Body of pancreas (tissue), 4 donors: ENCODE measurements at places on chromosomes 16 and 17. TPM values are rescaled to one million over a fixed set of nuclear protein-coding genes. Genes with fewer than 3 reads are reported as not detected.

DNA sequence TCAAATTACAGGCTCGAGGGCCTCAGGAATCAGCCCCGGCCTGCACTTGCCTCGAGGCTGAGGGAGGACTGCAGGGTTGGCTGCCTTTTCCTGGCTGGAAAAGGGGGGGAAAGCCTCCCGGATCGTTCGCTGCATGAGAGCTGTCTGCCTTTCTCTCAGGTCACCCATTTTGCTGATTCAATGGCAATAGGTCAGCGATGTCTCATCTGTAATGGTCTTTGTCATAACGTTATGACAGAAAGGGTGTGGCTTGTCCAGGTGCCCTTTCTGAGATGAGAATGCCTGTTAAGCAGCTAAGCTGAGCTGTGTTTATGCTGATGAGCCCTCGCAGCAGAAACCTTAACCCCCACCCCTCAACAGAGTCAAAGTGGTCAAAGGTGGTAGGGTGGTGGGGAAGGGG is 81.8 kb downstream of the AKAP1 start:
- no peak for DNase-seq
- no peaks in the 10 kb centered on the region for H3K36me3 ChIP-seq
- no peak overlapping the region for H3K27ac ChIP-seq
- no peaks in the 10 kb centered on the region for H3K4me1 ChIP-seq
- no peak overlapping the region for H3K4me3 ChIP-seq

GRCh38 chr16:9503251-9503984 is 412.0 kb downstream of the HAPSTR1 start:
- no peaks in the 10 kb centered on the region for H3K27me3 ChIP-seq
- H3K27ac ChIP-seq = no peak overlapping the region
- no peaks in the 10 kb centered on the region for H3K4me1 ChIP-seq
- no peak for DNase-seq
- H3K36me3 ChIP-seq = no peaks in the 10 kb centered on the region
- H3K4me3 ChIP-seq = no peak overlapping the region

DNA sequence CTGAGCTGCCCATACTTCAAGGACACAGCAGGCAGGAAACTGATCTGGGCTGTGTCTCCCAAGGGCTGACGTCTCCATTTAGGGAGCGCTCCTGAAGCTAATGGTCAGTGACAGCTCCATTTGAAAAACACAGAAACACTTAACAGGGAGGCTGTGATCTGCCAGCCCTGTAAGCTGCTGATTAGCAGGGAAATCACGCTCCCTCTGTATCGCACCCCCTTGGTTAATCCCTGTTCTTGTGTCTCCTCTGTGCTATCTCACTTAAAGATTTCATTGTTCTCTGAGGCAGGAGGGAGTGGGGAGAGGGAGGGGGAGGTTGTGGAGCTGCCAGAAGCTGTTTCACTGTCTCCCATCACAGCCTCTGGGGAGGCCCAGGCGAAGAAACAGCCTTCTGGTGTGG is 47.4 kb upstream of the CACNG3 start:
- H3K4me3 ChIP-seq = no peak overlapping the region
- no peaks in the 10 kb centered on the region for H3K4me1 ChIP-seq
- no peak for DNase-seq
- H3K36me3 ChIP-seq = no peaks in the 10 kb centered on the region
- no peaks in the 10 kb centered on the region for H3K27me3 ChIP-seq
- no peak overlapping the region for H3K27ac ChIP-seq

NOG gene
- not detected for total RNA-seq

GRCh38 chr17:68106085-68106484 is 70.5 kb downstream of the KPNA2 start:
- DNase-seq = no peak
- no peaks in the 10 kb centered on the region for H3K36me3 ChIP-seq
- no peak overlapping the region for H3K4me3 ChIP-seq
- no peak overlapping the region for H3K27ac ChIP-seq

GRCh38 chr17:83199500-83200201 is 120.2 kb downstream of the METRNL start:
- H3K36me3 ChIP-seq = no peaks in the 10 kb centered on the region
- no peaks in the 10 kb centered on the region for H3K27me3 ChIP-seq
- H3K4me3 ChIP-seq = no peak overlapping the region
- no peaks in the 10 kb centered on the region for H3K4me1 ChIP-seq
- peak; percentile 11 for DNase-seq
- H3K27ac ChIP-seq = no peak overlapping the region

C16orf46 gene
- total RNA-seq = 0.52 TPM

DNA sequence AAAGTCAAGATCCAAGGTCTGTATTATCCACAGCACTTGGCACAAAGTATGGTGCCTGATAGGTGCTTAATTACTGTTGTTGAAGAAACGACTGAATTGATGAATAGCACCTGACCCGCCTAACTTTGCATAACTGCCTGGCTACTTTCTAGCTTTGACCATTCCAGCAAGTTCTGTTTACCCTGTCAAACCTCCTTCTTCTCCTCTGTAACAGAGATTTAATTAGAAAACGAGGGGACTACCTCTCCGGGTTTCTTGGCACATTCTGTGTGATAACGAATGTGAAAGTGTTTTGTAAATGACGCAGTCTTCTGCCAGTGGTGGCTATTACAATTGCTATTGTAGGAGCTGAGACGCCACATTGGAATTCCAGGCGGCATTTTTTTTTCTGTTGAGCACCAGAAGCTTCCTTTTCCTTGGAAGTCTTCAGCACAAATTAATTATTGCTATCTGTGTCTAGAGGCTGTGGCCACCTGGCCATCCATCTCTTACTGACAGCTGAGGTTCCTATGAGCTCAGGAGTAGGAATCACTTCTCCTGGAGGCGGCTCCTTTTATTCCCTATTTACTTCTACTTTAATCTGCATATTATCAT is 522.9 kb downstream of the HS3ST4 start:
- H3K27ac ChIP-seq = no peak overlapping the region
- H3K27me3 ChIP-seq = no peaks in the 10 kb centered on the region
- no peaks in the 10 kb centered on the region for H3K36me3 ChIP-seq
- H3K4me3 ChIP-seq = no peak overlapping the region
- no peaks in the 10 kb centered on the region for H3K4me1 ChIP-seq

TXNL4B gene
- total RNA-seq = 5.4 TPM

DNA sequence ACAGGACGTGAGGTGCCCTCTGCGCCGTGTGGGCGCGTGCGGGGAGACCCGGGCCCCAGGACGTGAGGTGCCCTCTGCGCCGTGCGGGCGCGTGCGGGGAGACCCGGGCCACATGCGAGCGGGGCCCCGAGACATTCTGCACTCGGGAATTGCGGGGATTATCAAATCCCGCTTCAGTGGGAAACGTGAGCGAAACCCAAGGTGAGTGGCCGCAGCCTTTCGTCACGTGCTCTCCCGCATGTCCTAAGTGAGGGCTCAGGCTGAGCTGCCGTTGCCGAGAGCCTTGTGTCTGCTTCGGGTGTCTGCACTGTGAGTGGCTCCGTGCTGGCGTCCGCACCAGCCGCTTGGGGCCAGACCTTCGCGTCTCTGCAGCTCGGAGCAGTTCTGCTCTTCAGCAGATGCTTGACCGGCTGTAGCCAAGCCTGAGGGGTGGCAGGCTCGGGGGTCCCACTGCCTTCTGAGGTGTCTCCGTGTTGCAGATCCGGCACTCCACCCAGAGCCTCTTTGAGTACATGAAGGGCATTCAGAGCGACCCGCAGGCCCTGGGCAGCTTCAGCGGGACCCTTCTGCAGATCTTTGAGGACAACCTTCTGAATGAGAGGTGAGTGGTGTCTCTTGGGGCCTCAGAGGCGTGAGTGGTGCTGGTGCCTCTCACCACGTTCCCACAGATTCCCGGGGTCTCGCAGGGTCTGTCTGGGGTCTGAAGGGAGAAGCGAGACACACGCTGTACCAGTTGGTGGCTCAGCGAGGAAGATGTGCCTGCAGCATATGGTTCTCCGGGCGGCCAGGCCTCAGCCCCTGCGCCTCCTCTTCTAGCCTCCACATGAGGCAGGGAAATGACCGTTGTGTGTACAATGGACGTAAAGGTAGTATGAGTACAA is 90.5 kb upstream of the ZNF750 start:
- no peak overlapping the region for H3K4me3 ChIP-seq
- DNase-seq = peak; percentile 7
- H3K27me3 ChIP-seq = no peaks in the 10 kb centered on the region
- no peaks in the 10 kb centered on the region for H3K36me3 ChIP-seq
- H3K27ac ChIP-seq = no peak overlapping the region

- no peak overlapping the region for H3K27ac ChIP-seq
- no peak overlapping the region for H3K4me3 ChIP-seq
- no peaks in the 10 kb centered on the region for H3K36me3 ChIP-seq
- DNase-seq = no peak
These were observed 314.4 kb downstream of the PMP22 start for GRCh38 chr17:14950686-14951085.

PRRT2 gene
- 1.0 TPM for total RNA-seq

BCKDK gene
- total RNA-seq = 61.7 TPM

- H3K27ac ChIP-seq = peak overlapping the region; percentile 99
- H3K27me3 ChIP-seq = no peaks in the 10 kb centered on the region
- no peak for DNase-seq
These were observed 561 bp downstream of the CCDC47 start for GRCh38 chr17:63772801-63773271.

DNA sequence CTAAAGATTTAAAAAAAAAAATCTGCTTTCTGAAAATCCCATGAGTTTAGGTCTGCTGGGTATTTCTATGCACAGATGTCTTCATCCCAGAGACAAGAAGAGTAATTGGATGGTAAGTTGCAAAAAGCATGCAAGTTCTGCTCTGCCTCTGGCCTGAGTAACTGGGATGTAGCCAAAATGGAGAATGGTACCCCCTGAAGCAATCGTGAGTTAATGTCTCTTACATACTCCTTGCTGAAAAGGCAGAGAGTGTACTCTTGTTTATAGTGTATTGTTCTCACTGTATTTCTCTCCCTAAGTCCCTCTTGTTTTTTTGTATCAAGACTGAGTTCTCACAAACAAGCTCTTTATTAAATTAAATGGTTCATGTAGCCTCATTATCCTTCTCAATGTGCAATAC is 259.0 kb downstream of the IRX3 start:
- no peaks in the 10 kb centered on the region for H3K27me3 ChIP-seq
- no peak overlapping the region for H3K27ac ChIP-seq
- no peaks in the 10 kb centered on the region for H3K4me1 ChIP-seq
- H3K4me3 ChIP-seq = no peak overlapping the region

SEPTIN12 gene
- not detected for total RNA-seq

- H3K4me1 ChIP-seq = no peaks in the 10 kb centered on the region
- H3K27me3 ChIP-seq = no peaks in the 10 kb centered on the region
- H3K4me3 ChIP-seq = no peak overlapping the region
- no peaks in the 10 kb centered on the region for H3K36me3 ChIP-seq
These were observed 372.2 kb upstream of the CDH11 start for GRCh38 chr16:65494080-65494479.

DNA sequence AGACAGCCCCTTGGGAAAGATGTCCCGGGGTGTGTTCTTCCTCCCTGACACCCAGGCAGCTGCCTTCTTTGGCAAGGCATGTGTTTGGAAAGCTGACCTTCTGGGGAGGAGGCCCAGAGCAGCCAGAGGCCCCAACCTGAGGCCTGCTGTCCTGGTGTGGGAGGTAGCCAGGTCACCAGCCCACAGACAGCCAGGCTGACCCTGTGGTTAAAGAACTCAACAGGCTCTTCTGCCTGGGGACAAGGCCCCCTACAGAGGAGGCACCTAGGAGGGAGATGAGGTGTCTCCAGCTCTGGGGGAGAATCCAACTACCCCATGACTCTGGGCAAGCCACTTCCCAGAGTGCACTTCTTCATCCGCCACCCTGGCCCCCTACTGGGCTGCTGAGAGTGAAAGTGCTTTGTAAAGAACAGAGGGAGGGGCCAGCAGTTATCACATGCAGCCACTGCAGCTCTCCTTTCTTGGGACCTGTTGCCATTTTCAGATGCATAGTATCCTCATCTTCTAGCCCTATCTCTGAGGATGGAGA is 13.1 kb upstream of the SREBF1 start:
- no peak overlapping the region for H3K27ac ChIP-seq
- no peak for DNase-seq
- H3K36me3 ChIP-seq = no peaks in the 10 kb centered on the region
- H3K4me3 ChIP-seq = no peak overlapping the region
- H3K27me3 ChIP-seq = no peaks in the 10 kb centered on the region

DNA sequence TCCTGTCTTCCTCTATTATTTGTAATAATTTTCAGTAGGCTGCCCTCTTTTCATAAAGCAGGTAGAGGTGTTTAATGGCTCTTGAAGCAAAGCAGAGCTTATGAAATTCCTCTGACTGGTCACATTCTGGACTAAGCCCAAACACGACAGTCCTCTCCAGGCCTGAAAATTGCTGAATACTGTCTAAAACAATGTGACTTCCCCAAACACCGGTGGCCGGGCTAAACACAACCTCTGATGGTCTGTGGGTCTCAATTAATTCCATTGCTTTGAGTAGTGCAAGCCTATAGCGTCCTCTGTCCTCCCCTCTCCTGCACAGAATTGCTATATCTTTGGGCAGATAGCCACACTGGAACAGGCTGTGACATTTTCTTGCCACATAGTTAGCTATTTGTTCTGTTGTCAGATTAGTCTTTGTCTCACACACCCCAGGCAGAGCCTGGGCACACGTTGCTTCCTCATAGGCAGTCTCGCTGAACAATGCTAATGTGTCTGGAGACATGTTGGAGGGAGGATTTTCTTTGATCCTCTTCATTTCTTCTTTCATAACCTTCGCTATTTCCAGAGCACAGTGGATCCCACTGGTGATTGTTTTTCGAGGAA is 10.8 kb upstream of the SLFN12L start:
- peak; percentile 5 for DNase-seq
- H3K36me3 ChIP-seq = no peaks in the 10 kb centered on the region
- no peak overlapping the region for H3K27ac ChIP-seq

GRCh38 chr16:5025171-5025632 is 8.5 kb downstream of the NAGPA start:
- peaks cover 12% of the 10 kb centered on the region for H3K4me1 ChIP-seq
- H3K27ac ChIP-seq = no peak overlapping the region
- DNase-seq = peak; percentile 35
- H3K36me3 ChIP-seq = no peaks in the 10 kb centered on the region
- H3K27me3 ChIP-seq = no peaks in the 10 kb centered on the region
- H3K4me3 ChIP-seq = no peak overlapping the region

STH gene
- total RNA-seq = not detected

DNA sequence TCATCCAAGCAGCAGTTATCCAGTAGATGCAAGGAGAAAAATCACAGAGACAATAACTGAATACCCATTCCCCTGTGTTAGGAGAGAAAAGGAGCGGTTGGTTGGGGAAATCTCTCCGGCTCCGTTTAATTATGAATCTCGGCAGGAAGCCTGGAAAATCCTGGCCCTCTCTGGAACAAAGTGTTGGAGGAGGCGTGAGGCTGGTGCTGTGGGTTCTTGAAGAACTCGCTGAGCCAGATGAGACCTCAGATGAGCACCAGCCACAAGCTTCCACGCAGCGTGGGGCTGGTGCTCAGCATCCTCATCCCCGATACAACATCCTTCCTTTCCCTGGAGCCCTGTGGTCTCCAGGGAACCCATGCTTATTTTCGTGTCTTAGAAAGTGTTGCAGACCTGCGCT is 39.7 kb downstream of the CACNG4 start:
- no peak overlapping the region for H3K27ac ChIP-seq
- H3K36me3 ChIP-seq = no peaks in the 10 kb centered on the region
- H3K4me1 ChIP-seq = no peaks in the 10 kb centered on the region
- no peaks in the 10 kb centered on the region for H3K27me3 ChIP-seq

TMEM106A gene
- 6.9 TPM for total RNA-seq

GRCh38 chr17:81378941-81379511 is 16.2 kb upstream of the BAHCC1 start:
- H3K36me3 ChIP-seq = no peaks in the 10 kb centered on the region
- H3K4me1 ChIP-seq = peaks cover 4% of the 10 kb centered on the region
- H3K27me3 ChIP-seq = no peaks in the 10 kb centered on the region
